Right ventricle myocardium superior (tissue), 1 donor: ENCODE measurements at places on chromosomes 5 and 9. TPM values are rescaled to one million over a fixed set of nuclear protein-coding genes. Genes with fewer than 3 reads are reported as not detected.

Gene PTCD2
- 18.6 TPM for total RNA-seq

DNA sequence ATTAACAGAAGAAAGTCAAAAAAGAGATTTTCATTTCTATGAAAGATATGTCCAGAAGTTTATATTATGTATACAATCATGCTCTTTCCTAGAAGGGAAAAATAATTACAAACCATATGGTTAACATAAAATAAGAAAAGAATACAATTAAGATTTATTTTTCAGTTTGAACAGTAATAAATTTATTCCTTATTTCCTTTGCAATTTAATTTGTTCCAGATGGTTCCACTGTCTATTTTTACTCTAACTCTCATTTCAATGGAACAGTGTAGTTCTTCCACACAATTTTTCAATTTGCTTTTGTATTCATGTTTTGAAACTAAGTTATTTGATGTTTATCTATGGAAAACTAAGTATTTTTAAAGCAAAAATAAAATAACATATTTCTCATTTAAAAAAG, 1026.3 kb downstream of the TAF11L14 start:
- no peak for DNase-seq

GRCh38 chr5:38556599-38557307, at the start of gene LIFR:
LIFR (minus strand) TSS chr5:38556646; CDS start chr5:38530647, 25,999 bp downstream.
- DNase-seq: peak; percentile 91

- no peak for DNase-seq
These were observed 55.5 kb upstream of the FST start for GRCh38 chr5:53424686-53425615.

GRCh38 chr5:24053737-24054136, 546.3 kb downstream of the PRDM9 start:
- DNase-seq: no peak

DNA sequence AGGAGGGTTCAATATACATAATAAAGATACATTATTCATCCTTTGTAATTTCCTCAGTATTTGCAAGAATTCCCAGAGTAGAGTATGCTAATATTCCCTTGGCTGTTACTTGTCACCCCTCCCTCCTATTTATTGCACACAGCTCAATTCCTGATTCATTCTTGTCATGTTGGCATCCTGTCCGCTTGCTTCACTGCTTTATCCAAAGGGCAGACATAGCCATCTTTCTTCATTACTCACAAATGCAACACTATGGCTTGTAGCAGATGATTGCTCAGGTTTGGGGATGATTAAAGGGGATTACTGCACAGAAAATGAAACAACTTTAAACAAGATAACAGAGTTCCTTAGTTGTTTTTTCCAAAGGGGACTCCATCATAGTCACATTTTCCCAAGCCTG, 1.2 kb upstream of the IL33 start:
- no peak for DNase-seq

- DNase-seq: no peak
These were observed 21.7 kb downstream of the RXRA start for GRCh38 chr9:134347996-134348395.

DNA sequence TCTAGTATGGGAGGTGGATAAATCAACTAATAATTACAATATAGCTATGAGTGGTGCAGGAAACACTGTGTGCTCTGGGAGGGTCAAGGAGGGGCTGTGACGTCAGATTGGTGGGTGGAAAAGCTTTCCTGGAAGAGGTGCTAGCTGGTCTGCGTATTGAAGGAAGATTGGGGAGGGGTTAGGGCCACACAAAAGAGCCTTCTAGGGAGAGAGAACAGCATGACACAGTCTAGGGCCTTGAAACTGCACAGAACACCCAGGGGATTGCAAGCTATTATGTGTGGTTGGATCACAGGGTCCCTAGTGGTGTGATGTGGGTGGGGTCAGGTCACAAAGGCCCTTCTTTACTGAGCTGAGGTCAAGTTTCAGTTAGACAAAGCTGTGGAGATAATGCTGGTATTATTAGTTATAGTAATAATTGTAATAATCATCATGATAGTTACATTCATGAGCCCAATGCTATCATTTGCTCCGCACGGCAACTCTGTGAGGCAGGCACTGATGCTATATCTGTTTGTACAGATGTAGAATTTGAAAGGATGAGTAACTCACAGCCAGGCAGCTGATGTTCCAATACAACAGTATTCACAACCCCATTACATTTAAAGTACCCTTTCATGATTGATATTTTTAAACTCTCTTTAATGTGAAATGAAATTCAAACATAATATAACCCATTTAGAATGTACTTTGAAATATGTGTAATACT, 197.4 kb upstream of the IL12B start:
- DNase-seq: no peak
